ENCODE measurements at places on chromosomes 6 and 20.

GRCh38 chr6:106090001-106090400 lies 3.9 kb downstream of the PRDM1 start:
- DNase-seq = peak; percentile 76

DNA sequence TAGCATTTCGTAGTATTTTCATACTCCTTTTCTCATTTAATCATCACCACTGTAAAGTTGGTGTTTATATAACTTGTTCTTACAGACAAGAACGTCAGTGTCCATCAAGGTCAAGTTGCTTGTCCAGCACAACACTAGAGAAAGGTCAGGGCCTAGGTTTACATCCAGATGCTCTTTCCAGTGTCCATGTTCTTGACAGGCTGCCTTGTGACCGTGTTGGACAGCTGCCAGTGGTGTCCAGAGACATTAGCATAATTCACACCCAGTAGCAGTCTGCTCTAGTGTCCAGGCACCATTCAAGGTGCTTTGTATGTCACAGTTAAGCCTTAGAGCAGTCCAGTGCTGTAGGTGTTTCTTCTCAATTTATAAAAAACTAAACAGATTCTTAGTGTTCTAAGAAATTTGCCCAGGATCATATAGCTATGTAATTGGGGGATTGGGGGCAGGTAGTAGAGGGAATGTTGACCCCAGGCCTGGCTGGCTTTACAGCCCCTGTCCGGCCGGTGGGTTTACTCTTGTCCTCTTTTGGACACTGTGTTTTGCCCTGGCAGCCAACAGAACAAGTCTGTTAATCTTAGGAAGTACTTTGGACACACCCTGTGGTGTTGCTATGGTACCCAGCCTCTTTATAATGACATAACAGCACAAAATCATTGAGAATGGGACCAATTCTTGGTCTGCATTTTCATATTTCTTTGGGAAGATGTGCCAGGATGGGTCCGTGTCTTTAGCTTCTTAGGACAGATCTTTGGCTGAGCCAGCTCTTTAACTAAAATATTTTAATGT lies 8.0 kb downstream of the STK35 start:
- DNase-seq = peak; percentile 48

GRCh38 chr6:131205481-131206244 lies 70.4 kb downstream of the AKAP7 start:
- no peak for DNase-seq

DNA sequence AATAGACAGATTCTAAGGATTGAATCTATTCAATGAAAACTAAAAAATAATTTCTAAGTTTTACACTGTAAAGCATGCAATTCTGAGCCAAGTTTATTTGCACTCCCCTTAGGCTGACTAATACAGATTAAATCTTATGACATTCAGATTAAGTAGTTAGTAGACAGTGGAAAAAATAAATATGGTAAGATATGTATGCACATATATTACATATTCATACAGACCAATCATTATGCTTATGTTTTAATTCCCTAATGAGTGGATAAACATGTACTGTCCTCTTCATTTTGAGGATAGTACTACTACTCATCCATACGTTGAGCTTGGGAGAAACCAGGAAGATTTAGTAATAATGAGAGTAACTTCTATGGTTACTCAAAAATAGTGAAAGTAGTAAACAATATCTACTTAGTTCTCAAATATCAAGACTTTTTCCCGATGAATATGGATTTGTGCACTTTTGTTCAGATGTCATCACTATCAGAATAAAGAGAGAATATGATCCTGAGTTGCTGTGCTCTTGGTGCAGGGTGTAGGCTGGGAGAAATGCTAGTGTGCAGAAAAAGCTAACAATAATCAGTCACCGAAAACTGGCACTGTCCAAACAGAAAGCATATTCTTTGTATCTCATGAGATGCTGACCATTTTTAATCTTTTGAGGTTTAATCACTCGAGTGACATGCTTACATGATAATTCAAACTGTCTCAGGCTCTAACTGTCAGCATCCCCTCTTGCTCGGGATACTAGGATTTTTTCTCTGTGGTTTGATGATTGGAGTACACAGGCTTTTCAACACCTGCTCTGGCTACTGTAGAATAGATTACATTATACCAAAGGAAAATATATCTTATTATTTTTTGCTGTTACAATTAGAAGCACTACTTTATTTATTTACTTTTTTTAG lies 111.6 kb downstream of the EPHA7 start:
- DNase-seq = no peak

- no peak for DNase-seq
Observed at GRCh38 chr6:123089226-123089625, 93.2 kb downstream of the CLVS2 start.

DNA sequence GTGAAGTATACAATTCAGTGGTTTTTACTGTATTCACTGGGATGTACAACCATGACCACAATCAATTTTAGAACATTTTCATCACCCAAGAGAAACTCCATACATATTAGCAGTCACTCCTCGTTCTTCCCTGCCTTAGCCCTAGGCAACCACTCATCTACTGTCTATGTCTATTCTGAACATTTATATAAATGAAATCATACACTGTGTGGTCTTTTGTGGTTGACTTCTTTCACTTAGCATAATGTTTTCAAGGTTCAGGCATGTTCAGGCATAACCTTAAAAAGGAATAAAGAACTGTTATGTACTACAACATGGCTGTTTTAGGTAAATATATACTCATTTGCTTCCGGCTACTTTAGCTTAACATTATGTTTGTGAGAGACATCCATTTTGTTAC lies 37.3 kb downstream of the BLTP3A start:
- DNase-seq = no peak

DNA sequence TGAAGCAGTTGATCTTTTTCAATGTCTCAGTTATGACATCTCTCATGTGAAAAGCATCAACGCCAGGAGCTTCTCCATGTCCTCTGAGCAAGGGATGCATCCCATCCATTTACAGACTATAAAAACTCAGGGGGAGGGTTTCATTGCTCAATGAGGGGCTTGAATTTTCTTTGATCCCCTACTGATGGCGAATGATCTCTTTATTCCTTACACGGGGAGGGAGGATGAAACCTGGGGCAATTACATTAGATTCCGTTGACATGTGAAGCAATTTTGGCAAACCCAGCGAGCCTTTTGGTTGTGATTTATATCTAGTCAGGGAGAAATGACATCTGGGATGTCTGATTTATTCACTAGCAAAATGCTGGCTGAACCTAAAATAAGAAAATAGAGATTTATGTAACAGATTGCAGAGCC lies 268.9 kb downstream of the HIVEP2 start:
- no peak for DNase-seq

- DNase-seq = peak; percentile 80
Observed at GRCh38 chr6:113630738-113631535, 226.2 kb upstream of the MARCKS start.

DNA sequence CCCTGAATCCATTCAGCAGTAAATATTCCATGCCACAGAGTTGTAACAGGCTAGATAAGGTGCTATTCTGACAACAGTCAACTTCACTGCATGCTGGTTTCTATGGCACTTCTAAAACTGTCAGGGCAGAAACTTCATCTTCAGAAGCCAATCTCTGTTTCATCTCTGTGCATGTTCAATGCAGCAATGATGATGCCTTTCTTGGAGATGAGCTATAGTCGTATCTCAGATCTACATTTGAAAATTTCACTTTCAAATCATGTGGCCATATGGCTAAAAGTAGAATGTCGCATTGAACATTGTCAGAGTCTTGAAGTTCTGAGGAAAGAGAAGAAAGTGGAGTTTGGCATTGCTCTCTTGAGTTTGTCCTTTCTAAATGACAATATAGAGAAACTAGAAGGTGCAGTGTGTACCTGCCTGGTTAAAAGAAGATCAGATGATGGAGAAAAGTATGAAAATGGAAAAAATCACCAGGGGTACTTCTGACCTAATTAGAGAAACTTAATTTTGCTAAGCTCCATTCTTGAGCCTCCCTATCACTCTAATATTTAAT lies 49.0 kb upstream of the VSTM2L start:
- no peak for DNase-seq

- DNase-seq = no peak
Observed at GRCh38 chr6:90020746-90021145, 126.5 kb downstream of the GJA10 start.

DNA sequence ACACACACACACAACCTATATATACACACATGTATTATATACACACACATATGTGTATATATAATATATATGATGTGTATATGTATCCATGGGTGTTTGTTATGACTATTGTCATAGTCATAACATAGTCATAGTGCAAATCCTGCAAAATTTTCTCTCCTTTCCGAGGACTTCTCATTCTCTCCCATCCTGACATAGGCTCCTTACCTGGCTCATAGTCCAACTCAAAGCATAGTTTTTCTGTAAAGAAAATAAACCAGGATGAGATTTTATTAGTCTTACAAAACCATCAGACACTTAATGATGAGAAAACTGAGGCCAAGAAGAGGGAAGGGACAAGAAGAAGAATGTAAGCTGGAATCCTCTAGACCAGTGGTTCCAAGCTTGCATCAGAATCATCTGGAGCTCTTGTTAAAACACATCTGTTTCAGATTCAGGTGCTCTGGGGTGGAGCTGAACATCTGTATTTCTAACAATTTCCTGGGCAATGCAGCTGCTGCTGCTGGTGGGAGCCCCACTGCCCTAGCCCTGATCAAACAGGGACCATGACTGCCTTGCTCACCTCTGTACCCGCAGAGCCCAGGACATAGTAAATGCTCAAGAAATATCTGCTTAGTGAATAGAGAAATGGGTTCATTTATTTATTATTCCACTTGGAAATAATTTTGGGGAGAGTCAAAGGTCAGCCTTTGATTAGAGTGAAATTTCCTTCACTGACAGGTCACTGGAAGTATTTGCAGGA lies 5.3 kb downstream of the TRIM10 start:
- DNase-seq = no peak

DNA sequence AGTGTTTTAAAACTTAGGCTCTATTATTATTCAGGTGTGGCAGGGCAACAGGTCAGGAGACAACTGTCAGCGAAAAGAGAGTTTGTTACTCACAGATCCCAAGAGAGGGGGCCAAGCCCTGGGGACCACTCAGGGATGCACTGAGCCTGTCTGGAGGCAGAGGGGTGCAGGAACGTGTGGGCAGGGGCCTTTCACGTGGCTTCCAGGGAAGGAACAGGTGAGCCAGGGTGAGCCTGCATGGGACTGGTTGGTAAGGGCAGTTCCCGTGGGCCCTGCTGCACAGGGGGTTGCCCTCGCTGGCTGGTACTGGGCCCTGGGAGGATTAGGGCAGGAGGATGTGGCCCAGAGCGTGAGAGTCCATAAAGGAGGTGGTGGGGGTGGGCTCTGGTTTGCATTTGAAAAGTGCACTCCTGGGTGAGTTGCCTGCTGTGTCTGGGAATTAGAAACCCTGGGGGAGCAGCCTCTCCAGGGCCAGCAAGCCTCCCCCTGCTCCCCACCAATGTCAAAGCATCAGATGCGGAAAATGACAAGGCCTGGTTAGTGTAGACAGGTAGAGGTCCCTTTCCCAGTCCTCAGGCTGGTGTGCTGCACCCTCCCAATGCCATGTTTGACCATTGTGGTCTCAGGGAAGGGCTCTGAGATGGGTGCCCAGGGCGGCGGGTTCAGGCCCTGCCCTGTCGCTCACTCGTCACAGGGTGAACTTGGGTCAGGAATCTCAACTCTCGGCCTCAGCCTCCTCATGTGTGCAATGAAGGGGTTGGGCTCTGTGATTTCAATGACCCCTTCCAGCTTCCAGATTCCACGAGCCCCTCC lies 127.4 kb upstream of the RPS6KA2 start:
- DNase-seq = no peak

GRCh38 chr6:7139835-7140470 lies 32.2 kb downstream of the RREB1 start:
- DNase-seq = no peak

- DNase-seq = no peak
Observed at GRCh38 chr6:50093938-50094272, 44.2 kb upstream of the DEFB112 start.

DNA sequence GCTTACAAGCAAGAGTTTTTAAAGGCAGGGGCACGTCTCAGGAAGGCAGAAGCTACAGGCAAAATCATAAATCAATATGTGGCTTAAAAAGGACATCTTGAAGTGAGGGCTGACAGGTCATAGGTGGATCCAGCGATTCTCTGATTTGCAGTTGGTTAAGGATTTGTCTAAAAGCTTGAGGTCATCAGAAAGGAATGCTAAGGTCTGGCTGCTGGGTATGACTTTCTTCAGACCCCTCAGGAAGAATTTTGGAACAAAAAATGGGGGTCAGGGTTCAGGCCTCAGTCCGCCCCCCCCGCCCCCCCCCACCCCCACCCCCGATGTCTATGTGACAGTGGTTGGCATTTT lies 261.9 kb downstream of the CDH4 start:
- no peak for DNase-seq

DNA sequence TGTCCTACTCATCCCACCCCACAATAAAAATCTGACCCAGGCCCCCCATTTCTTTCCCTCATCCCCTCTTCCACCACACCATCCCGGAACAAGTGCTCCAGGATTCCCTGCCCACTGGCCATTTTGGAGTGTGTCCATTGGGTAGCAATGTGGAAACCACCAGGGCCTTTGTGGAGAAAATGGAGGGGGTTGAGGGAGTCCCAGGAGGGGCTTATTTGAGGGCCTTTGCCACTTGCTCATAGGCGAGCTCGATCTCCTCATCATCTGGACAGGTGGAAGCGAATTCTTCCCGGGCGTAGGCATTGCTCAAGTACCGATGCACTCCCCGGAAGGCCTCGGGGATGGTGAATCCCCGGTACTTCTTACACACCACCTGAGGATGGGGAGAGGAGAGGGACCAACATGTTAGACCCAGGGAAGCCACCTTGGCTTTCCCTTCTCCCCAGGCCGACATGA lies 1.6 kb upstream of the DDAH2 start:
- peak; percentile 35 for DNase-seq

GRCh38 chr6:16295060-16295459 lies 56.7 kb downstream of the GMPR start:
- no peak for DNase-seq

DNA sequence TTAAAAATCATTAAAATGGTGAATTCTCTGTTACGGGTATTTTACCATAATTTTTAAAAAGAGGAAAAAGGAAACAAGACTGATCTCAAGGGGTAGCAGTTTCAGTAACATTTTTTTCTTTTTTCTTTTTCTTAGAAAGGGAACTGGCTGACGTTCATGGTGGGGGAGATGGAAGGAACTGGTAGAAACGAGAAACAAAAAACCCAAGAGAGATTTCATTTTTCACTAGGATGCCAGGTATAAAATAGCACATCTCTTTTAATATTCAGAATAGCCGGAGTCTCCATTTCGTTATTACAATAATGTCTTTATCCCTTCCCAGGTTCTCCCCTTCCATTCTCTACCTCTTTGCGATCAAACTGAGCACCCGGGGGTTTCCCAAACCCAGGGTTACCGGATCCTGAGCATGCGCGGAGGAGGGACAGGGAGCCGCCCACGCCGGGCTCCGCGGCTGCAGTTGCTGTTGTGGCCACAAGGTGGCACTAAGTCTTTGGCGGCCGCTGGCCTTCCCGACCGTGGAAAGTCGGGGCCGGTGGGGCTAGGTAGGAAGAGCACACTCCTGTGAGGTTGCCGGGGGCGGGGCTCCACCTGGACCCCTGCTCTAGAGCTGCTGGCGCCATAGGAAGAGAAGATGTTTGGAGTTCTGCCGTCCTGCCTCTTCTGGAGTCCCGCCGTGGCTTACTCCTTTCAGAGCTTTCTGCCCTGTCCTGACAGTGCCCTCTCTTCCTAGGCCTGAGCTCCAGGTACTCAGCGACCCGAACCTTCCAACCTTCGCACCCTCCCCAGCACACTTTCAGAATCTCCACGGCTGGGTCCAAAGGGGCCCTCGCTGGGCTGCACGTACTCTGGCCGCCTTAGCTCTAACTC lies 146.8 kb downstream of the SH3BGRL2 start:
- DNase-seq = peak; percentile 65

- DNase-seq = peak; percentile 32
Observed at GRCh38 chr6:127457456-127458064, 1.6 kb downstream of the KIAA0408 start.

- DNase-seq = peak; percentile 95
Observed at GRCh38 chr6:41942067-41942851, 651 bp upstream of the CCND3 start.

All from M059J (cell line).